Nucleus accumbens (tissue), 56 donors: ENCODE measurements at places on chromosomes 7 and 10.

DNA sequence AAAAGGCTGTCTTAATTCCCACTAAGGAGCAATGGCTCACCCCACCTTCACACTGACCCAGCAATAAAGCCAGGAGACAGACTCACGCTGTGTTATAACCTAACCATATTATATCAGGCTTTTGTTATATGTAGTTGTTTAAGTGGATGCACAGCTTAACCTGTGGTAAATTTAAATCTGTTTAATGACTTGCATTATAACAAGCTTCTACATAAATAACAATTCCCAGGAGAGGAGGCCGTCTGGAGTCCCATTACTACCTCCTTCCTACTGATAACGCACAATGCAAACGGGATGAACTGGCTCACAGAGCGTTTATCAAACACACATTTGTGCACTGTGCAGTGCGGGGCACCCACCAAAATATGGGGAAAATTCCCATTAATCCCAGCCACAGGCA lies 102.1 kb upstream of the MGMT start:
- no peak for DNase-seq

- DNase-seq, result no peak
Measured at GRCh38 chr7:154960063-154960790, 42.7 kb downstream of the PAXIP1 start.

DNA sequence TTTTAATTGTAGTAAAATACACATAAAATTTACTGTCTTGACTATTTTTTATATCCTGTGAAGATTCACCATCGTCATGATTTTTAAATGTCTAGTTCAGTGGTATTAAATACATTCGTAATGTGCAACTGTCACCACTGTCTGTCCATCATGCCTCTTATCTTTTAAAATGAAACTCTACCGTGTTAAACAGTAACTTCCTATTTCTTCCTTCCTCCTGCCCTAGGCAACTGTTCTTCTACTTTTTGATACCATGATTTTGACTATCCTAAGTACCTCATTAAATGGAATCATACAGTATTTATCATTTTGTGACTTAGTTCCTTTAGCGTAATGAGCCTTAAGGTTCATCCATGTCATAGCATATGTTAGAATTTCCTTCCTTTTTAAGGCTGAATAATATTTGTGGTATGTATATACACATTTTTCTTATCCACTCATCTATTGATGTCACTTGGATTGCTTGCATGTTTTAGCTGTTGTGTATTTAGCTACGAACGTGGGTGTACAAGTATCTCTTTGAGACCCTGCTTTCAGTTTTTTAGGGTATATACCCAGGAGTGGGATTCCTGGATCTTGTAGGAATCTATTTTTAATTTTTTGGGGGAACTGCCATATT lies 13.5 kb downstream of the SLK start:
- DNase-seq, result no peak

DNA sequence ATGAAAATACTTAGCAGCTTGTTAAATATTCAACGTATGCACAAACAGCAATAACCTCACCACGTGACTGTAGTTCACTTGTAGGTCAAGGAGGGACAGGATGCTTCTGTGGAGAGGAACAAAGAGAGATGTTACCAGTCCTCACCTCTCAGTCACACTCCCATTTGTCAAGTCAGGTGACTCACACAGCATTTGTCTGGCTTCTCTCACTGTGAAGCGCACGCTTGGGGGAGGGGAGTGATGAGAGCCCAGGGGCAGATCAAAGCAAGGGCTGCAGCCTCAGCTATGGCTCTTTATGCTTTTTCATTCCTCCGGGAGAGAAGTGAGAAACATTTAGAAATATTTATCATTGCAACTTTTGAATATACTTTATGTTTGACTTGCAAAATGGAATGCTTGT lies 2.9 kb upstream of the RBM20 start:
- DNase-seq, result no peak

- DNase-seq, result no peak
Measured at GRCh38 chr10:12513775-12514673, 164.7 kb downstream of the CAMK1D start.

DNA sequence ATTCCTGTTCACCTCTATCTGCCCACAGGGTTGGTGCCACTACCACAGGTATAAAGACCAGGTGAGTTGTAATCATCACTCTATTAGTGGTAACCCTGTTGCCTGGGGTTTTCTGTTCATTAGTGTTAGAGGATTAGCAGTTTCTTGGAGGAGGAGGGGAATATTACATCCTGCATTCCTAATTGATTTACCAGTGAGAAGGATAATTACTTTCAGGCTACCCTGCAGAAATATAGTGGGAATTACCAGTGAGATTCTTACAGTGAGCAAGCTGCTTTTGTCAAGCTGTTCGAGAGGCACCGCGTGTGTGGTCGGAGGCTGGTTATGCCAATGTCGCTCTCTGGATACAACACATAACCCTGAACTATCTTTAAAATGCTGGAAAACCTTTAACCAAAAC lies 280.7 kb downstream of the SORCS3 start:
- no peak for DNase-seq

DNA sequence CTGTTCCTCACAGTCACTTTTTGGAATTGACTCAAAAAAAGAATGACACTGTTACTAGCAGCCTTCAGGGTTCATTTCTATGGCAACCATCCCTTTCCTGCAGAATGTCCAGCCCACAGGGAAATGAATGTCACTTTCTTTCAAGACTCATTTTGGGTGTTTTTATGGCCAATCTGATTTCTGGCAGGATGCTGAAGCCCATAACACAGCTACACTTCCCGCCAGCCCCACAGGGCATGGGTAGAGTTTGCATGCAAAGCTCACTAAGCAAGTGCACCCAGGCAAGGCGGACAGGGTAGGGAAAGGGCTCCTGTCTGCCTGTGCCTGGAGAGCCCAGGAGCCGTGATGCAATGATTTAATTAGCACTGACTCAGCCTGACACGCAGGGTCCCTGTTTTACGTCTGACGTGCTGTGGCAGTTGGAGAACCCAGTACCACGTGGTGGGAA lies 26.1 kb upstream of the GPAM start:
- peak; percentile 30 for DNase-seq

GRCh38 chr7:2876031-2876731 lies 32.1 kb upstream of the GNA12 start:
- DNase-seq, result no peak

DNA sequence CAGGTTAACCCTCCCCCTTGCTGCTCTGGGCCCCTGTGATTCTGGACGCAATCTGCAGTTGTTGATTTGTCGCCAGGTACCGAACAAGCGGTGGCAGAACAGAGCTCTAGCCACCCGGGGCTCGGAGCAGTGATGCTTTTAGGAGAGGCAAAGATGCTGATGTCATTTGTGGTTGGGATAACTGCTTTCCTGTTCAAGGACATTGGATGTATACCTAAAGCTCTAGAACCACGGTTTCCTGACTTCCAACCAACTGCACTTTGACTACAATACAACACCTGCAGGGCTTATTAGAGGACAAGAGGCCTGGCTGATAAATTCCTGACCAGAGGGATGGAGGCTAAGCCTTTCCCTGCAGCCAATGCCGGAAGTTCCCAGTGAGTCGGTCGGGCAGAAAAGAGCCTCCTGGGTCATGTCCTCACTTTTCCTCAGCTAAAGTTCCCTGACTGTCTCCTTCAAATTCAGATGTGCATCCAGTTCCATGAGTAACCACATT lies 6.5 kb upstream of the RBM20 start:
- no peak for DNase-seq

GRCh38 chr10:86024281-86025041 lies 342.1 kb downstream of the GRID1 start:
- no peak for DNase-seq

GRCh38 chr10:90148116-90148855 lies 446.9 kb downstream of the KIF20B start:
- no peak for DNase-seq

- DNase-seq, result no peak
Measured at GRCh38 chr10:120182431-120182830, 274.6 kb upstream of the PLPP4 start.

- no peak for DNase-seq
Measured at GRCh38 chr7:115363916-115364315, 442.0 kb downstream of the MDFIC start.

GRCh38 chr7:15306296-15306695 lies 255.5 kb downstream of the AGMO start:
- no peak for DNase-seq

DNA sequence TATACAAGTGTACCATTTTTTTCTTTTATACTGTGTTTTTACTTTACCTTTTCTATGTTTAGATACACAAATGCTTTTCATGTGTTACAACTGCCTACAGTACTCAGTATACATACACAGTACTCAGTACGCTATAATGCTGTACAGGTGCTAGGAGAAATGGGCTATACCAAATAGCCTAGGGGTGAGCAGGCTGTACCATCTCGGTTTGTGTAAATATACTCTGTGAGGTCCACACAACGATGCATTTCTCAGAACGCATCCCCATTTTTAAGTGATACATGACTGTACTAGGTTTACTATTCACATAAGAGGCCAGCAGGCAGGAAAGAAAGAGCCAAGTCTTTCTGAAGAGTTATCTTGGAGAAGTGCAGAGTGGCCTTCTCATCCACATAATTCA lies 426.4 kb upstream of the MTPN start:
- DNase-seq, result no peak

DNA sequence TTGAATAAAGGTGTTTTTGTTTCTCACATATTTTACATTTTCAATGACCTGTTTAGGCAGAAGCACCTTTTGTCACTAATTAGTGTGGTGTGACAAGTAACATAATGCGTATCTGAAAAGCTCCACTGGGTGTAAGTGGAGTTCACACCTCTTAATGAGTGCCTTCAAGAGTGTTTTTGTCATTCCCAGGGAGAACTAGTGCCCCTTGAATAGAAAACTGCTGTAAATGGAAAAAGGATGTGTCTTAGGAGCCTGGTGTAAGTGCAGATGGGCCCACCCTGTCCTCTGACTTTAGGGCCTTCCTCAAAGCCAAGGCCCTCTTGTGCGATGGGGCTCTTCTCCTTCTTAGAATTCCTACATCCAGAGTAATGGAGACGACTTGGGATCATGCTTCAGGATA lies 170.0 kb downstream of the MGMT start:
- no peak for DNase-seq

DNA sequence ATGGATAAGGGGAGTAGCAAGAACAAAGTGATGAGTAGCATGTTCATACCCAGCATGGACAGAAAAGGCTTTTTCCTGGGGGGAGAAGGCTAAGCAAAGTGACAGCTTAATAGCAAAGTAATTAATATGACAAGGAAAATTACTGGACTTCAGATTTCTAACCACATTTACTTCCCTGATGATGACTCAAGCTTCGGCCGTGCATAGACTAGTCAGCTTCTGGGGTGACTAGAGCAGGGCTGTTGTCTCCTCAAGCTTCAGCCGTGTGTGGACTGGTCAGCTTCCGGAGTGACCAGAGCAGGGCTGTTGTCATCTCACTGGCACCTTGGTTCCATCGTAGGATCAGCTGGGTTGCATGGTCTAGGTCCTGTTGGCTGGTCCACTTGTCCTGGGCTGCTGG lies 2.1 kb upstream of the ZNF117 start:
- DNase-seq, result no peak

GRCh38 chr7:153245809-153246208 lies 486.3 kb downstream of the ACTR3B start:
- DNase-seq, result no peak

GRCh38 chr10:71029411-71029892 lies 141.1 kb upstream of the PCBD1 start:
- no peak for DNase-seq

DNA sequence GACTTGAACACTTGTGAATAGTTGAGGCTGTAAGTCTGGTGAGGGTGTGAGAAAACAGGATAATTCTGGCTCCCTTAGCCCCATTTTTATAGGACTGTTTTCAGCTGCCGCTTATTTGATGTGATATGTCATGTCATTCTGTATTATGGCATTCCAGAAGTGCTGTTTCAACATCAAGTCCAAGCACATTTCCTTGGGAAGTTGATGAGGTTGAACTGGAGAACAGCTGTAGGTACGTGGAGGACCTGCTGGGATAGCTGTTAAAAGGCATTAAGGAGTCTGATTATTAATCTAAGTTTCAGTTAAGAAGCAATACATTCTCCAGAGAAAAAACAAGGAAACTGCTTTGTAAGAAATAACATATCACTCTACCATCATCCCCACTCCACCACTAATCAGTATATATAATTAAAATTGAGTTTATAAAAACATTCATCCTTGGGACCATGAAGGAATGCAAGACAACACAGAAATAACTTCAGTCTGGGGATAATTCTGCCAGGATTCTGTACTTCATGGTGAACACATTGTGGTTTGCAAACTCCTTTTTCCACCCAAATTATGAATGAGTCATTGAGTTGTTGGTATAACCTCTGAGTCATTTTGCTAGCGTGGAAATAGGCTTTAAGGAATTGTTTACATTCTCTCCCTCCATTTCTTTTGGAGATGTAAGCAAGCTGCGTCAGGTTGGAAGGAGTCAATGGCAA lies 39.9 kb upstream of the TMEM229A start:
- no peak for DNase-seq

GRCh38 chr10:81135851-81136250 lies 598.1 kb downstream of the SH2D4B start:
- no peak for DNase-seq

GRCh38 chr7:77791336-77791735 lies 6.9 kb downstream of the TMEM60 start:
- DNase-seq, result no peak

GRCh38 chr10:68561865-68562649 lies 1.9 kb downstream of the TET1 start:
- DNase-seq, result no peak

DNA sequence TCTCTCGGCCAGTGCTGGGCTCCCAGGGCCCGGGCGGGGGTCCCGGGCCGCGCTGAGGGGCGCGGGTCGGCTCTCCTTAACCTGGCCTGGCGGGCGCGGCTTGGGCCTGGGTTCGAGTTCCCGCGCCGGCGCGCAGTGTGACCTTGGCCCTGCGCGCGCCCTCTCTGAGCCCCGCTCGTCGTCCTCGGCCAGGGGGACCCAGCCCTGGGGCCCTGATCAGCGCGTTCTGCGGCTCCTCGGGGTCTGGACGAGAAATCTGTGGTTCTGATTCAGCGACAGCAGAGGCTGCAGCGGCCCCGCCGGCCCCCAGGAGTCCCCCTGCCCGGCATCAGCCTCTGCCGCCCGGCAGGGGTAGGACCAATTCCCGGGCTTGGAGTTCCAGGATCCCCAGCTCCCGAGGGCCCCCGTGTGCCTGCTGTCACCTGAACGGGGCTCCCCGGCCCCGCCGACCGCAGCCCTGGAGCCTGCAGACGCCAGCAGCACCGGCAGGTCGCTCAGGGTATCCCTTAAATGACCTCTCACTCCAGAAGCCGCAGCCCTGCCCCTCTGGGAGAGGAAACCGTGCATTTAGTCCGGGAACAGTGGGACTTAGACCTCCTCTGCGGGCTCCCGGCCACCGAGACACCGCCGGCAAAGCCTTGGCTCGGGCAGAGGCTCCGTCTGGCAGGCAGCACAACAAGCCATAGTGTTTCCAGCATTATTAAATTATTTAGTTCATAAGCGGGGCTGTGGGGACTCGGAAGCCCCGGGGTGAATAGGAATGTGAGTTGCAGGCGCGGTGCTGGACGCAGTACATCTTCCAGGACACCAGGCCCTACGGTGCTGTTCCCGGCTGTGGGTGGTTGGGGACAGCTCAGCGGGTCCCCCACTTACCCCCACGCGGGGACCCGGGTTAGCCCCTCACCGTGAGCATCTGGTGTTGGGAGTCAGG lies 572 bp downstream of the CHST12 start:
- DNase-seq, result no peak

GRCh38 chr7:12947465-12947864 lies 260.0 kb downstream of the ARL4A start:
- DNase-seq, result no peak

GRCh38 chr10:16930540-16930939 lies 113.3 kb upstream of the RSU1 start:
- no peak for DNase-seq
